Daoy (cell line): ENCODE measurements at places on chromosomes 2 and 18. TPM values are rescaled to one million over a fixed set of nuclear protein-coding genes. Genes with fewer than 3 reads are reported as not detected.

The VIT gene
- not detected in 2 replicates for total RNA-seq

The MYCN gene
- 0.23 and 0.36 TPM in 2 replicates for total RNA-seq

The ANKRD30BL gene
- total RNA-seq = not detected in 2 replicates

The SESTD1 gene
- total RNA-seq = 16.6 and 18.8 TPM in 2 replicates

The FKBP1B gene
- total RNA-seq = 0.98 and 8.5 TPM in 2 replicates

The CAPN10 gene
- 23.8 and 28.3 TPM in 2 replicates for total RNA-seq

The SERPINB3 gene
- total RNA-seq = not detected in 2 replicates

The MBP gene
- total RNA-seq = 0.21 TPM in 1 of 2 replicates, not detected in the other

The CCDC85A gene
- total RNA-seq = 0.74 and 1.3 TPM in 2 replicates

The TCF7L1 gene
- total RNA-seq = 0.11 and 0.27 TPM in 2 replicates

The UBE2E3 gene
- 62.2 and 78.7 TPM in 2 replicates for total RNA-seq

The LIMS4 gene
- total RNA-seq = 0.24 and 0.29 TPM in 2 replicates

The BOLL gene
- total RNA-seq = not detected in 2 replicates

The CNDP1 gene
- not detected in 2 replicates for total RNA-seq

The NR4A2 gene
- total RNA-seq = 0.06 TPM in 1 of 2 replicates, not detected in the other

The ACMSD gene
- not detected in 2 replicates for total RNA-seq

The CD8B2 gene
- not detected in 2 replicates for total RNA-seq
